ENCODE measurements at places on chromosomes 2 and 18.

- DNase-seq, result no peak
Observed at GRCh38 chr2:138269765-138270164, 231.8 kb upstream of the SPOPL start.

DNA sequence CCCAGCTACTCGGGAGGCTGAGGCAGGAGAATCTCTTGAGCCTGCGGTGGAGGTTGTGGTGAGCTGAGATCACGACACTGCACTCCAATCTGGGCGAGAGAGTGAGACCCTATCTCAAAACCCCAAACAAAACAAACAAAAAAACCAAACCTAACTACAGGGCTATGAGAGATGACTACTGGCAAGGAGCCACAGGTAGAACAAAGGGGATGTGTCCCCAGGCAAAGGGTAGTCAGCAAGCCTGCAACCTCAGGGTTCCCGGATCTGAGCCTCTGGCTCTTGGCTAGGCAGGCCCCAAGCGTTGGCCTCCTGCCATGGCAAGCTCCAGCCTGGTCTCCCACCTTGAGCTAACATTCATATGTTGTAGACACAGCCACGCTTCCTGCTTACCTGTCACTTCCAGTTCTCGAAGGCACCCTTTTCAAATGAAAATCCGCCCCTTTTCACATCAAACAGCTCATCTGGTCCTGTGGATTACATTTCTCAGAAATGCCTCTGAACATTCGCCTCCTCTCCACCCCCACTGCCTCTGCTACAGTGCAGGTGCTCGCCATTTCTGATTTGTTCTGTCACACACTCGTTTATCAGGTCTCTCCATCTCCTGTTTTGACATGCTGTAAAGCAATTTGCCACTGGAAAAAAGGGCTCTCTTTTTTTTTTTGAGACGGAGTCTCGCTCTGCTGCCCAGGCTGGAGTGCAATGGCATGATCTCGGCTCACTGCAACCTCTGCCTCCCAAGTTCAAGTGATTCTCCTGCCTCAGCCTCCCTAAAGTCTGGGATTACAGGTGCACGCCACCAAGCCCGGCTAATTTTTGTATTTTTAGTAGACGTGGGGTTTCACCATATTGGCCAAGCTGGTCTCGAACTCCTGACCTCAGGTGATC is 13.1 kb upstream of the ACTR3 start:
- DNase-seq, result no peak

DNA sequence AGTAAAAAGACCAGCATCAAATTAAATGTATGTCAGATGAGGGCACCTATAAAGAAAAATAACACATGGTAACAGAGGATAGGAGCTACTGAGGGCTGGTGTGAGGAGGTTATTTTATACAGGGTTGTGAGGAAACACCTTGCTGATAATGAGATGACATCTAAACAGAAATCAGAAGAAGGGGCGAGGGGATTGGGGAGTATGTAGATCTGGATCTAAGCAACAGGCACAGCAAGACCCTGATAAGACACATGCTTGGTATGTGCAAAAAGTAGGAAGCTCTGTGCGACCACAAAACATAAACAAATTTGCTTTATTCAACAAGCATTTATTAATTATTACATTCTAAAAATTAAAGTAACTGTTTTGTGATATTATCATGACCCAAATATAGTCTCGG is 295.4 kb downstream of the ZEB2 start:
- no peak for DNase-seq

DNA sequence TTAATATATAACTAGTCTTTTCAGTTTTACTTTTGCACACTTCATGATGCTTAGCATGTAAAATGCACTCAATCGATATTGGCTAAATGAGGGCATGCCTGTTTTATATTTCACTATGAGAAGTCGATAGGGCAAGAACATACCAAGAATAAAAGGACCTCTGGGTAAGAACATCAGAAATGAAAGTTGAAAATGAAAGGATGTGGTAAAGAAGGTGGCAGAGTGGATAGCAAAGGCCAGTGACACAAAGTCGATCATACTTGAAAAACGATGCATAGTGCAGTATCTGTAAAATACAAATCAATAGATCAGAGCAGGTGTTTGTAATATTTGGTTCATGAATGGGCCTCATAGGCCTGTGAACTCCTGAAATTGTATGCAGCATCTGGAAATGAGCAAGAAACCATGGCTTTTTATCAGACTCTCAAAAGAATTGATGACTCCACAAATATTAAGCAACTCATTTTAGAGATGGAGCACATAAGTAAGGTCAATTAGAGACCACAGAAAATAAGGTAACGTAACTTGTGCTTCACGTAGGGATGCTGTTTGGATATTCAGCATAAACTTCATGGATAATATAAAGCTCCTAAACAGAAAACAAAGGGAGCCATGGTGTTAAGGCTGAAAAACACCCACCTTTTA is 653.4 kb downstream of the NYAP2 start:
- DNase-seq, result no peak

- DNase-seq, result no peak
Observed at GRCh38 chr2:146031158-146031557, 1511.2 kb upstream of the ZEB2 start.

GRCh38 chr2:226477221-226478108 is 322.2 kb downstream of the IRS1 start:
- DNase-seq, result no peak

- DNase-seq, result no peak
Observed at GRCh38 chr2:96396602-96397001, 61.0 kb downstream of the NCAPH start.

DNA sequence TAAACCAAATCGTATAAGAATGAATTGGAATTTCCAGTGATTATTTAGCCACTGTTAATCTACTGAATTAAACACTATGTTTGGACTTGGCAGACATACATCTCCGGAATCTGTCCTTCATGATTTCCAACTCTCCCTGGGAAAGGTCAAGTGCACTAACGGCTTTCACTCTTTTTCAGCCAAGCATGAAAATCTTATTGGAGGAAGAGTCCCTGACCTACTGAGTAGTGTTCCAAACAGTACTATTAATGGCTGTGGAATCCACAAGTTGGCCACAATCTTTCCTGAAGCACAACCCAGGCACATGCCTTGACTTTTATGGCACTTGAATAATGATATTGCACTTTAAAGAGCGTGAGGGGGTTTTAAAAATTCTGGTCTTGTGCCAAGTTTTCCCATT is 318.9 kb upstream of the RND3 start:
- DNase-seq, result no peak

GRCh38 chr2:163175294-163175693 is 336.7 kb upstream of the KCNH7 start:
- DNase-seq, result no peak

GRCh38 chr2:80496346-80496745 is 191.8 kb upstream of the LRRTM1 start:
- no peak for DNase-seq
